Jurkat, Clone E6-1 (cell line): ENCODE measurements at places on chromosomes 6 and 20.
A peak's percentile ranks its signal among the peaks of the same experiment; 100 is the strongest.

- DNase-seq = no peak
These were observed 42.7 kb downstream of the TFEB start for GRCh38 chr6:41692730-41693129.

DNA sequence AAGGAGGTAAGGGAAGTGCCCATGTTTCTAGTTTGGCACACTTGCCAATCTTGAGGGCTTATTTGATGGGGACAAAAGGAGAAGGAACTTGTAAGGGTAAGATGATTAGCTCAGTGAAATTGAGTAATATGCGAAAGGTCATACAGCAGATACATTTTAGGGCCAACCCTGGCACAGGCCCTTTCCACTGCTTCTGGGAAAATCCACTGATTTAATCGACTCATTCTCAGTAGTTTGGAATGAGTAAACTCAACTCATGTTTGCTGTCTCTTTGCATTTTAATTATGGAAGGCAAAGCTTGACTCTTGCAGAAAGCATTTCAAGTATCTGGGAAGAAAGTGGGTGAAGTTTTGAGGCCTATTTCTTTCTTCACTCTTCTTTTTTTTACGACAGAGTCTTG, 20.0 kb downstream of the PHF20 start:
- DNase-seq = no peak

GRCh38 chr6:45504947-45505346, 127.2 kb upstream of the SUPT3H start:
- no peak for DNase-seq

GRCh38 chr6:100260584-100260983, 204.1 kb downstream of the SIM1 start:
- DNase-seq = no peak

DNA sequence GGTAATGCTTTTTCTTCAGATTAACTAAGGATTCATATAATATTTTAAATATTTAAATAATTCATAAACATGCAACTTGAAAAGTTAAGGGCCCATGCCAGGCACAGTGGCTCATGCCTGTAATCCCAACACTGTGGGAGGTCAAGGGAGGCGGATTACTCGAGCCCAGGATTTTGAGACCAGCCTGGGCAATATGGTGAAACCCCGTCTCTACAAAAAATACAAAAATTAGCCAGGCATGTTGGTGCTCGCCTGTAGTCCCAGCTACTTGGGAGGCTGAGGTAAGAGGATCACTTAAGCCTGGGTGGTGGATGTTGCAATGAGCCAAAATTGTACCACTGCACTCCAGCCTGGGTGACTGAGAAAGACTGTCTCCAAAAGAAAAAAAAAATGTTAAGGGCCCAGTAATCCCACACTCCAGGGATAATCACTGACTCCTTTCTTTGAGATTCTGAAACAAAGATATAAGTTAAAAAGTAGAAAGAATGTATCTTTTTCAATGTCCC, 7.9 kb upstream of the RIN2 start:
- no peak for DNase-seq

DNA sequence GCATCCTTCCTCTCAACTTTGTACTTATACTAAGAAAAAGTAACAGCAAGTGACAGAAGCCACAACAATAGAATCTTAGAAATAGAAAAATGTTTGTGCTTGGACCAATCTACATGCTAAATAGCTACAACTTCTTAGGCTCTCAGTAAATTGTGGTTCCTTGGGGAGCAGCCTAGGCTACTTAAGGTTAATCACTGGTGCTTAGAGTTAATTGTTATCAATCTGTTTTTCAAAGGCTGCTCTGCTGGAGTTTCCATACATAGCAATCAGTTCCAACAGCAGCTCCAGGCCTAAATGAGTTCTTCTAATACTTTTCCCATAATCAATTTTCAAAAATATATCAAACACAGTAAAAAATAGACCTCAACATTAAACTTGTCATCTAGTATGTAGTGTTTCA, 571.4 kb downstream of the EPHA7 start:
- DNase-seq = no peak

- no peak for DNase-seq
These were observed 540.0 kb upstream of the JARID2 start for GRCh38 chr6:14705841-14706377.

DNA sequence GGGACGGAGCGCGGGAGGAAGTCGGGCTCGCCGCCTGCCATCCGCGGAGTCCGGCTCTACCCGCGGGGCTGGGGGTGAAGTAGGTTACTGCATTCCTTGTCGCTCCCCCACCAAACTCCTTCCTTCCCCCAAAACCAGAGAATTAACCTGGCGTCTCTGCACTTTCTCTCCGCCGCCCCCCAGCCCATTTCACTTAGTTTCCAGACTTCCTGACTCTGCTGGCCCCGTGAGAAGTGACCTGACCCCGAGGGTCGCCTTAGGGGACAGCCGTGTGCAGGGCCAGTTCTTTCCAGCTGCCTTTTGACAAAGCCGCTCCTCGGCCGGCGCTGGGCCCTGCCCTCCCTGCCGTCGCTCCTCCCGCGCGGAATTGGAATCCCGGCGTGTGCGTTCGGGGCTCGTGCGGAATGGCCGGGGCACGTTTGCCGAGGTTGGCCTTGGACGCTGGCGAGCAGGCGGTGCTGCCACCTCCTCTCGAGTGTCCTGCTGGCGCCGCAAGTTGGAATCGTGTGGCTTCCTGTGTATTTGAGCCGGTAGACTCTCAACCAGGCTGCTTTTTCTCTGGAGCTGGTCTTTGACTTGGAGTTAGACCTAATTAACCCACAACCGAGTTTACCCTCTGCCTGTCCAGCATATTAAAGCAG, 650 bp downstream of the DCBLD1 start:
- DNase-seq = no peak

DNA sequence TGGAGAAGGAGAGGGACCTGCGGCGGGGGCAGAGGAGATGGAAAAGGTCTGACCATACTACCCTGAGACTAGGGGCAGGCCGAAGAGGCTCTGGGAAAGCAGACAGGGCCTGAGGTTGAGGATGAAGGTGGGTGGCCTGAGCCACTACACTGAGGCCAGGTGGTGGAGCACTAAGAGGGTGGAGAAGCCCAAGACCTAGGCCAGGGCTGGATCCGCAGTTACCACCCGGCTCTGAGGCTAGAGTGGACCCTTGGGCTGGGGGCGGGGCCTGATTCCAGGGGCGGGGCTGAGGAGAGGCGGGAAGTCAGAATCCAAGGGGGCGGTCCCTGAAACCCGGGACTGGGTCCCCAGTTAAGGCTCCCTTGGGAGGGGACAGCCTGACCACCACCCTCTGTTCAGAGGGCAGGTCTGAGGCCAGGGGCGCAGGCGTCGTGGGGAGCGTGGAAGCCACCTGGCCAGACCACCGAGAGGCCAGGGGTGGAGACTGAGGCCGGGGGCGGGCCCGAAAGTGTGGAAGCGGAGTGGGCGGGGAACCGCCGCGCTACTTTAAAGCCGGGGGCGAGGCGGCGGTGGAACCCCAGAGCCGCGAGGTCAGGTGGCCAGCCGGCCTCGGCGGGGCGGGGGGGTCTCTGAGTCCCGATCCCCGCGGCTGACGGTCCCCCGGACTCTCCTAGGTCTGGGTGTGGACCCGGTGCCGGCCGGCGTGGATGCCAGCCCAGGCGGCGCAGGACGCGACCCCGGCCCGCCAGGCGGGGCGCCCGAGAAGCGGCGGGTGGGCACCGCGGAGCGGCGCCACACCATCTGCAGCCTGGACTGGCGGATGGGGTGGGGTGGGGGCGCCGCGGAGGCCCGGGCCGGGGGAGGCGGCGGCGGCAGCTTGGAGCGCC, 8.3 kb downstream of the CCM2L start:
- no peak for DNase-seq

DNA sequence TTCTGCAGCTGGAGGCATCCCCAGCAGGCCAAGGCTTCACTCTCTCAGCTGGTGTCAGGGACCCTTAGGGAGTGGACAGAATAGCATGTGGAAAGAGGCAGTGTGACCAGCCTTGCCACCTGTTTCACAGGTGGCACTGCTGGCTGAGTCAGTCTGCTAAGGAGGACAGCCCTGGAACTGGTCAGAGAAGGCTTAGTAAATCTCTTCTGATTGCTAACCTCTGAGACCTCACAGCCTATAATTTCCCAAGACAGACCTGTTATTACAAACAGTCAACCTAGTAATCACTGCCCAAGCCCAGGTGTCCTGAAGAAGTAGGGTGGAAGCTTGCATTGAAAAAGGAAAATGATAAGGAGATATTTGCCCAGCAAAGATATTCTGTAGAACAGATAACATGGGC, 26.4 kb upstream of the PAQR8 start:
- no peak for DNase-seq

- no peak for DNase-seq
These were observed 26.7 kb downstream of the SAYSD1 start for GRCh38 chr6:39088331-39088730.

DNA sequence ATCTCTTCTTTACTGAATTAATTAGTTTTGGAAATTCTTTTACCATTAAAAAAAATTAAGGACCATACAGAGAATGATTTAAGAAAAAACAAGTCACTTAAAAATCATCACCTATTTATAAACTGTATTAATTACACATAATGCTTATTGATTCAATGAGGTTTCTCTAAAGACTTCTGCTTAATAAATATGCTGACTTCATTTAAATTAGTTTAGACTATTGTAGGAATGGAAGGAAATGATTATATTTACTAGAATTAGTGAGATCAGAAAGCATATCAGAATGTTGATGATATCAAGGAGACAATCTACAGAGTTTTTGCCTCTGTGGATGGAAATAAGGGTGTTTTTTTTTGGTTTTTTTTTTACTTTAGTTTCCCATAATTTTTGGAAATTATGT, 34.6 kb upstream of the SMIM28 start:
- no peak for DNase-seq

DNA sequence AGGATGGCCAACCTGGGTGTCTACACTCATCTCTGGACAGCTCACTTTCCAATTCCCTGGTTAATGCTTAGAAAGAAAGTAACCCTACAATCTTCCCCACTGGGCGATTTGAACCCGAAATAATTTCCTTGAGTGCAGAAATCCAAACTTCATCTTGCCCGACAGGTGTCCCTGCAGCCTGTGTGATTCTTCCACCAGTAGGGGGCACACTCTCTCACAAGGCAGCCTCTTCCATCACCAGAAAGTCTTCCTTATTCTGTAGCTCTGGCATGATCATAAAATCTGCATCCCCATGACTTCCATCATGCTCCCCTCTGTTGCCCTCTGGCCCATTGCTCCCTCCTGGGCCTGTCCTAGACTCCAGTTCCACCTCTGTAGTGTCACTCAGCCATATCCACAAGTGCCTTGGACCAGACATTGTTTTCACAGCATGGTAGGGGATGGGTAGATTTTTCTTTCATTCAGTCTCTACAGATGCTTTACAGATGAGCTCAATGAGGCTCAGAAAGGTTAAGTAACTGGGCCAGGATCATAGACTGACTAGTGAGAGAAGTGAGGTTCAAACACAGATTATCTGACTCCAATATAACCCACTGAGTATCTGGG, 170.4 kb upstream of the SPTLC3 start:
- peak; percentile 27 for DNase-seq

DNA sequence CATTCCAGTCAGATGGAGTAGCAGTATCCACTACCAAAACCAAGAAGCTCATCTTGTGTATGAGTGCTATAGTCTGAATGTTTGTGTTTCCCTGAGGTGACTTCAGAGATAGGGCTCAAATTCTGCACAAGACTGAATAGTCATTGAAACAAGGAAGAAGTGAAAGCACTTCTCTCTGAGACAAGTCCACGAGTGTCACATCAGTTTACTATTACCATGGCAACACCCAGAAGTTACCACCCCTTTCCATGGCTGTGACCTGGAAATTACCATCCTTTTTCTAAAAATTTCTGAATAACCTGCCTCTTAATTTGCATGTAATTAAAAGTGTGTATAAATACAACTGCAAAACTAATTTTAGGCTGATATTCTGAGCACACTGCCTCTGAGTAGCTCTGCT, 682.1 kb upstream of the ADGRB3 start:
- no peak for DNase-seq

GRCh38 chr6:81818901-81819361, 66.5 kb upstream of the TENT5A start:
- DNase-seq = no peak

DNA sequence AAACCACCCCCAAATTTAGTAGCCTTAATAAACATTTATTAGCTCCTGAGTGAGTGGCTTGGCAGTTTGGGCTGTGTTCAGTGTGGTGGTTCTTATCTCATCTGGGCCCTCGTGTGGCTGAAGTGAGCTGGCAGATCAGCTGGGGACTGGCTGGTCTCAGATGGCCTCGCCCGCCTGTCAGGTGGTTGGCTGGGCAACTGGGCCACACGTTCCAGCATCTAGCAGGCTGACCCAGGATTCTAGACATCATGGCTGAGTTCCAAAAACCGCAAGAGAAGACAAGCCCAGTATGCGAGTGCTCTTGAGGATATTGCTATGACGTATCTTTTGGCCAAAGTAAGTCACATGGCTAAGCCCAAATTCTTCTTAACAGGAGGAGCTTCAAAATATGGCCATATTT, 28.9 kb downstream of the EIF2S2 start:
- DNase-seq = no peak

GRCh38 chr6:14546036-14546435, 428.5 kb downstream of the CD83 start:
- DNase-seq = no peak

DNA sequence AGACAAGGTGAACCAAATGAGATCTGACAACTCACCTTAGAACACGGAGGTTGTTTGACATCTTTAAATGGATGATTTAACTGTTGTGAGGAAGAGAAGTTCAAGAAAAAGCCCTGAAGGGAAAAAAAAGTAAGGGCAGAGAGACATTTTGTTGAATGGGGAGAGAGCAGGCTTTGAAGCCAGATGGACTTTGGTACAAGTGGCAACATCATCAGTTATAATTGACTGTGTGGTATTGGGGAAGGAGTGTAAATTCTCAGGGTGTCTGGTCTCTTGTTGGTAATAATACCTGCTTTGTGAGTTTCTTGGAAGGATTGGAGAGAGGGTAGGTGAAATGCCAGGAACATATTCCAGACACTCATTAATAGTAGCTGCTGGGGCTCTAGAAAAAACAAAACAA, 21.6 kb downstream of the OGFRL1 start:
- no peak for DNase-seq

DNA sequence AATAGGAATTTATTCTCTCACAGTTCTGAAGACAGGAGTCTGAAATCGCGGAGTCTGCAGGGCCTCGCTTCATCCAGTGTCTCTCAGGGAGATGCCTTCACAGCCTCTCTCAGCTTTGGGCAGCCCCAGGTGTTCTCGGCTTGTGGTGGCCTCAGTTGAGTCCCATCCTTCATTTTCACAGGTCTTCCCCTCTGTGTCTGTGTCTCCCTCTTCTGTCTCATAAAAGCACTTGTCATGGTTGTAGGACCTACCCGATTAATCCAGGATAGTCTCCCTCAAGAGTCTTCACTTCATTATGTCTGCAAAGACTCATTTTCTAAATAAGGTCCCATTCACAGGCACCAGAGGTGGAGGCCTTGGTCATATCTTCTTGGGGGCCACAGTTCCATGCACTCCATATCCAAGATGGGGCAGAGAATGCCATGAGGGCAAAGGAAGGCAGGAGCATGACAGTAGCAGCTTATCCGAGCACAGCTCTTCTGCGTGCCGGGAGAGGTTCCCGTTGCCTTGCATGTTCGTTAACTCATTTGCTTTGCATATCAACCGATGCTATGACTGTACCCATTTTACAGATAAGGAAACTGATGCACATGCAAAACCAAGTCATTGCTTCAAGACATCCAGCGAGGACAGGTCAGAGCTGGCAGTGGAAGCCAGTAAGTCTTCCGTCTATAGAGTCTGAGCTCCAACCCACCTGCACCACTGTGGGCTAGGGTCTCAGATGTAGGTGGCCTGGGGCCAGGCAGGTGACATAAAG, 363.8 kb upstream of the SULF2 start:
- no peak for DNase-seq

- no peak for DNase-seq
These were observed 157.5 kb downstream of the BMP7 start for GRCh38 chr20:57108742-57109570.

- peak; percentile 88 for DNase-seq
These were observed 175.7 kb upstream of the SNX9 start for GRCh38 chr6:157647261-157647915.
